ENCODE measurements at places on chromosomes 7 and 10.

DNA sequence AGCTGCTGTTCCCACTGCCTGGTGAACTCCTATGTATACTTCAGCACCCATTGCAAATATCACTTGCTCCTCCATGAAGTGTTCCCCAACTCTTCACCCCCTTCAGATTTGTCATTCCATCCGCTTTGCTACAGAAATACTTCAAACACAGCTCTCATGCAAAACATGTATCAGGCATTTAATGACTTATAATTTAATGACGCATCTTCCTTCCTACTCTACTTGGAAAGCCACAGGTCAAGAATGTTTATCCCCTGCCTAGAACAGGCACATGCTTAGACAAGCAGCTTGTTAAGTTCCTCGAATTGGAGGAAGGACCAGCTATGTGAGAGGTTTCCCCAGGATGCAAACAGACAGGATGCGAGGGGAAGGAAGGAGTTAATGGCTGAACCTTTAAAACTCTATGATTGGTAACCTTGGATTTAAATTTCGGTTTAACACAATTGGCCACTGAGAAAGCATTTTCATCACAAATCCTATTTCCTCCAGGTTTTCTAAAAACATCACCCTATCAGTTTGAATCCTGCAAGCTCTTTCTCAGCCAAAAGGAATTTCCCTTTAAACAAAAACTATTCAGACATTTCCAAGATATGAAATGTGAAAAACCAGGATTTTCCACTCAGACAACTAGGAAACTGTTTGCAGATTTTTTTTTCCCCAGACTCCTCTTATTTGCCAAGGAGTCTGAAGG, 11.5 kb downstream of the CREB3L2 start:
- DNase-seq, result no peak

DNA sequence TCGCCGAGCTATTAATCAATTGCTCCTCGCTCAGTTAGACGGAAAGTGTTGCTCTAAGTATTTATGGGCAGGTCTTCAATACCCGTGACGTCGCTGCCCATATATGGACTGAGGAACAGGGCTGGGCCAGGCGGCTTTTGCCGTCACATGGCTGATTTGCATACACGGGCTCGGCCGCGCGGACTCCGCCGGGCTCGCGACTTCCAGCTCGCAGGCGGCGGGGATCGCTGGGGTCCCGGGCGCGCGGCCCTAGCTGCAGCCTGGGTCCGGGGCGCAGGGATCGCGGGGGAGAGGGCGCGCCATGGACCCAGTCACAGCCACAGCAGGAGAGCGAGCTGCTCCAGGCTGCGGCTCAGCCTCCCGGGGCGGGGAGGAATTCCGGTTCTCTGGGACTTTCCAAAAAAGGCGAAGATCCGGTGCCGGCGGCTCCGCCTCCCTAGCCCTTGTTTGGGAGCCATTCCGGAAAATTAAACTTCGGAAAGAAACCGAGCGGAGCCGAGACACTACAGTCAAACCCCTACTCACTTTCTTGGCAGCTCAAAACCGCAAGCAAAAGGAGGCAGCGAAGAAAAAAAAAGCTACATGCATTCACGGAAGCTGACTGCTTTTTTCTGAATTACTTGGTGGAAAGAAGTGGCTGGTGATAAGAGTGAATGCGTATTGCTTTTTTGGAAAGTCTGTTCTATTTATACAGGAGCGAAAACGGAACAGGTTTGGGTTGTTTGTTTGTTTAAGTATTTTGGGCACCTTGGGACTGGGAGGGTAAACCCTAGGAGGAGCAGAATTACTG, at the start of gene EGR2:
Gene EGR2 (minus strand): TSS at position 36 of the 790 bp plus-strand sequence. CDS start 337 bp downstream, outside the sequence.
- DNase-seq, result peak; percentile 83

- DNase-seq, result no peak
Measured at GRCh38 chr7:140260352-140261104, 83.7 kb upstream of the KDM7A start.

DNA sequence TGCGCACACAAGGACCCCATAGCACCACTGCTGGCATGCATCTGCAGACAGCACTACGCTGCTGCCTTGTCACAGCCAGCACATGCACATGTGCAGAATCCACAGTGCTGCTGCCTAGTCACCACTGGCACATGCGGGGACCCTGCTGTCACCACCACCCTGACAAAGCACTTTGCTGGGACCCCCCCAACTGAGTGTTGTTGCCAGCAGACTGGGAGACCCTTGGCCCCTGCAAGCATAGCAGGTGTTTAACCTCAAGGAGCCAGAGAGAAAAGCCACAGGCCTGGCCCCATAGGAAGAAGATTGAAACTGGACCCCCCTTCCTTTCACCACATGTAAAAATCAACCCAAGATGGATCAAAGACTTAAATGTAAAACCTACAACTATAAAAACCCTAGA, 211.2 kb downstream of the ITGB1 start:
- DNase-seq, result no peak

DNA sequence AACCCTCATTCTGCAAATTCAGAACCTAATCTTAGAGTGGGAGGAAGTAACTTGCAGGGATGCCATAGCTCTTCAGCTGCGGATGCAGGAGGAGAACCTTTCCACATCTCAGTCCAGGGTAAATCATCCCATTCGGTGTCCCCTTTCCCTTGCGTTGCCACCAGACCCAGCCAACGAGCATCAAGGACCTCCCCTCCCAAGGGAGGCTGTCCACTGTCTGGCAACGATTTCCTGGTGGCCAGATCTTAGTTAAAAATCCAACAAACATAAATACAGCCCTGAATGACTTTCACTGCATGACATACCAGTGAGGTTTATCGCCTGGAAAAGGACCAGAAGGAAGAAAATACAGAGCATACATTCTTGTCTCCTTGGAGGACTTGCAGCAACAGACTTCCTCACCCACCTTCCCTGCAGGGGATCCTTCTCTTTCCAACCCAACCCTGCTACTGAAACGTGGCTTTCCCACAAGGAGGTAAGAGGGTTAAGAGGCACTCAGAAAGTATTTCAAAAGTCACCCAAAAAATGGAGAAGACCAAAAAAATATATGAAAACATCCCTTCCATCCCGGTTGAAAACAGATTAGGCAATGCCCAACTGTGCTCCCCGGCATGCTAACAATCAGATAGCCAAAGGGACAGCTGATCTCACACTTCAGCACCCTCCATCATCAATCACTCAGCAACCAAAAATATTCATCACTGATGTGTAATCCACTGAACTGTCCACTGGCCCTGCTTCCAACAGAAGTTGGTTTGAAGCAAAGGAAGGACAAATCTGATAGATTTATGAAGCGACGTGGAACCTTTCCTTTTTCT, 206.6 kb downstream of the TNS3 start:
- DNase-seq, result no peak

Data from esophagus squamous epithelium (tissue), 5 donors.